ENCODE measurements at places on chromosomes 12 and 14.

GRCh38 chr12:19647806-19648556 is 208.7 kb downstream of the AEBP2 start:
- DNase-seq, result no peak

- DNase-seq, result no peak
Measured at GRCh38 chr14:94689218-94689984, 77.2 kb downstream of the SERPINA3 start.

DNA sequence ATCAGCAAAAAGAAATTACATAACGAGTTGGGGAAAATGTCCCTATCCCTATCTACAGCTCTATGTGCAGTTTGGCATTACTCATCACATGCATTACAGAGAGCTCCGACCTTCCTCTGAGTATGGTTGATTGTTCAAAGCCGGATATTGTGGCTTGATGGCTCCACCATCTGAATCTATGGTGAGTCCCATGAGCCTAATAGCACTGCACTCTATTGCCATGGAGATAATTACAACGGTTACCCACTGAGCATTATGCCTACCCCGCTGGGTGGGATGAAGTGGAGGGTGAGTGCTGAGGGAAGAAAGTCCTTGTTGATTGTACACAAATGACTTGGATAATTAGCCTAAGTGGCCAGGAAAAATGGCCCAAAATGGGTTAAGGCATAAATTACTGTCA is 800.5 kb downstream of the NRXN3 start:
- DNase-seq, result no peak

DNA sequence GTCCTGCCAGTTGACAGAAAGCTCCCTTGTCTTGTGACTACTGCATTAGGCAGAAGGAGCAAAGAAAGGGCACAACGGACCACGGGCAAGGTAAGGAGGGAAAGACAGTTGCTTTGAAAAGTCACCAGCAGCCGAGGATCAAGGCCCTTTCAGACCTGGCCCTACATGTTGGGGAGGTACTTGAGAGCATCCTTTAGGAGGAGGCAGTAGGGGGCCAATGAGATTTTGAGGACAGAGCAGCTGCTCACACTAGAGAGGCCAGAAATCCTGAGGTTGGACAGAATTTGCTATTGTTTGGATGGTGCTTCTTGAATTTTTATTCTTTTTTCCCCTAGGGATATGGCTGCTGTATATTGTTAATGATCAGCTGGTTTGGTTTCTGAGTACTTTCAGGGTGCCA is 135.5 kb upstream of the PZP start:
- DNase-seq, result no peak

GRCh38 chr14:96735526-96735925 is 61.7 kb upstream of the VRK1 start:
- no peak for DNase-seq

DNA sequence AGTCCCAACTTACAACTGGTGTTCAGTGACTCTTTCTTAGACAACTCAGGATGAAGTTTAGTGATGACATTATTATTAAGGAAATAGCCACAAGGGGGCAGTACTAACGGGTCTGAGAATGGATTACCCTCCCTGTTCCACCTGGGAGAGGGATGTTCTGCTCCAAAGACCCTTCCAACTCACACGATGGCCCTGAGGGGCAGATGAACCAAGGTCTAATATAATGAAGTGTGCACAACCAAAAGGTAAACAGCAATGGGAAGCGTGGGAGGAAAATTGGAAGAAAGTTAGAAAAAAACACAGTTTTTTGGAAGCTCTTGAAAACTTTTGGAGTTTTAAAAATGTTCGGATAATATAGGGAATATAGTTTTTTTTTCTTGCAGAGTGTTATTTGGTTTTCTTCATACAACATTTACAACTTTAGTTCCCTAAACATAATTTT is 24.0 kb downstream of the FGF6 start:
- DNase-seq, result no peak

DNA sequence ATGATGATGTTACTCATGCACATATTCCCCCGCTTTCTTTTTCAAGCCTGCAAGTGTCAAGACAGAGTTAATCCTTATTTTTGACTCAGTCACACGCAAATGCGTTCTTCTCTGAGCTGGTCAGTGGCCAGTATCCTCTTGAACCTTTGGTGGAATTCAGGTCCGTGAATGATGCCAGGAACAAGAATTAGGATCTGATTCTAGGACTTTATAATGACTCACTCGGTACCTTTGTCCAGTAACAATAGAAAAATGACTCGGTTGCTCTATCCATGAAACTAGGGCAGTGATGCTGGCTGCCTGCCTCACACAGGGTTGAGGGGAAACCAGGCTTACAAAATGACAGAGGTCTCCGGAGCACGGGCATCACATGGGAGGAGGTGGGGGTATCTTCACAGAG is 185.8 kb upstream of the NUDT4 start:
- no peak for DNase-seq

DNA sequence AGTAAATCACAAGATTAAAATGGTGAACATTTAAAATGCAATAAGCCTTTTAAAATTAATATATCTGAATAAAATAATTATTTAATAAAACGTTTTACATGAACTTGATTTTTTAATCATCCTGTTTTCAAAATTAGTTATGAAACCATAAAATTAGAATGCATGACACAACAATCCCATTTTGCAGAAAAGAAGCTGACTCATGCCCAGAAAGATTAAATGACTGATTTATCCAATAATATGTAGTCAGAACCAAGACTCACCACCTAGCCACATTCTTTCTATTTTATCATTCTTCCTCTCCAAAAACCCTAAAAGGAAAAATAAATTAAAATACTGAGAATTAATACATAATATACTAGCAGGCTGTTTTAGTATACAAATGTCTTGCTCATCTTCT is 83.0 kb upstream of the LGR5 start:
- no peak for DNase-seq

GRCh38 chr12:52395761-52396434 is 10.2 kb downstream of the KRT82 start:
- DNase-seq, result no peak

DNA sequence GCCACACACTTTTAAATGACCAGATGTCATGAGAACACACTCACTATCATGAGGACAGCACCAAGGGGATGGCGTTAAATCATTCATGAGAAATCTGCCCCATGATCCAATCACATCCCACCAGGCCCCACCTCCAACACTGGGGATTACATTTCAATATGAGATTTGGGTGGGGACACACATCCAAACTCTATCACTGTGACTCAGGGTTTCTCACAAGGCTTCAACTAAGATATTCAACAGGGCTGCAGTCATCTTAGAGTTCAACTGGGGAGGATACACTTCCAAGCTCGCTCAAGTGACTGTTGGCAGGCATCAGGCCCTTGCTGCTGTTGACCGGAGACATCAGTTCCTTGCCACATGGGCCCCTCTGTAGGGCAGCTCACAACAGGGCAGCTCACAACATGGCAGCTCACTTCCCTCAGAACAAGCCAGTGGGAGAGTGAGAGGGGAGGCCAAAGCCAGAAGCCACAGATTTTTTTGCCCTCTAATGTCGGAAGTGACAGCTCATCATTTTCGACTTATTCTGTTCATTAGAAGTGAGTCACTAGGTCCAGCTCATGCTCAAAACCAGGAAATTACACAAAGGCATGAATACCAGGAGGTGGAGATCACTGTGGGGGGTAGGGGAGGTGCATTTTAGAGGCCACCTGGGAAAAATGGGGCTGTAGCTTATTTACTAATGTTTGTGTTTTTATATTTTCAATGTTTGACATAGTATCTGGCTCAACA is 50.8 kb upstream of the PTHLH start:
- no peak for DNase-seq

- DNase-seq, result no peak
Measured at GRCh38 chr12:132477703-132478432, 12.1 kb upstream of the FBRSL1 start.

- DNase-seq, result no peak
Measured at GRCh38 chr14:55297611-55298499, 26.6 kb downstream of the FBXO34 start.

DNA sequence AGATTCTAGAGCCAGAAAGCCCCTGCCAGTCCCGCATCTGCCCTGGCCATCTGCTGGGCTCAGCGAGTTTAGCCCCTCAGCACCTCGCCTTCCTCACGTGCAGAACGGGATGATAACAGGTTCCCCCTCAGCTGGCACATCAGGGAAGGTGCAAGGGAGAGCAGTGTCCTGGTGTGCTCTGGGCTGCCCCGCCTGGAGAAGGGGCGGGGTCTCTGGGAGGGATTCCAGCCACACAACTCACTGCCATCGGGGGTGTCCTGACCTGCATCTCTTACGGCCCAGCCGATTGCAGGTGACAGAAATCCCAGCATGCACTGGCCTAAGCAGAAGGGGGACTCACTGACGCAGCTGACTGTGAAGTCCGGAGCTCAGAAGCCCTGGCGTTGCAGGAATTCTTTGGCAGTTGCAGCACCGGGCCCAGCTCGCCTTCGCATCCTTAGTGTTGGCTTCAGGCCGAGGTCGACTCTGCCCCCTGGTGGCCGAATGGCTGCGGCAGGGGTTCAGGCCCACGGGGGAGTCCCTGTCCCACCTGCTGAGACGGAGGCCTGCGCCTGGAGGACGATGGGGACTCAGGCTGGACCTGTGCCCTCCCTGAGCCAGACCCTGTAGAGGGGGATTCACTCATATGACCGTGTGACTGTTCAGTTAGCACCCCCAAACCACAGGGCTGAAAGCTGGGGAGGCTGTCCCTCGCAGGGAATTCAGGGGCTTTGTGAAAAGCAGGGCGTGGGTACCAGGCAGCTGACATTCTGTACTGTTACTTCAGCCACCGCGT is 178.6 kb downstream of the ADGRD1 start:
- peak; percentile 72 for DNase-seq

GRCh38 chr12:107545737-107546353 is 139.8 kb upstream of the PWP1 start:
- no peak for DNase-seq

DNA sequence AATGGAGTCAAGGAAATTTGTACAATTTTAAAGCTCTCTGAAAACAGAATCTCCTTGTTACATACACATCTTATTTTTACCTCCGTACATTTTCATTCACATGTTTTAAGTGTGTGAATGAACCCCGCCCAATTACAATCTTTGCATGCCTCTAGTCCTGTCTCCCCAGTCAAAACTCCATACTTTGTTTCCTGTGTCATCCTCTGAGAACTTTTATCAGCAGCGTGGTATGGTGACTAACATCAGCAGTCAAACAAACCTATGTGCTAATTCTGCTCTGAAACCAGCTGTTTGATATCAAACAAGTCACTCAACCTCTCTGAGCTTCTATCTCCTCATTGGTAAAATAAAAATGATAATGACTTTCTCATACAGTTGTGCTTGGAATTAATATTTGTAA is 15.8 kb upstream of the ERGIC2 start:
- no peak for DNase-seq

GRCh38 chr12:94941440-94941862 is 62.0 kb downstream of the NDUFA12 start:
- DNase-seq, result no peak

DNA sequence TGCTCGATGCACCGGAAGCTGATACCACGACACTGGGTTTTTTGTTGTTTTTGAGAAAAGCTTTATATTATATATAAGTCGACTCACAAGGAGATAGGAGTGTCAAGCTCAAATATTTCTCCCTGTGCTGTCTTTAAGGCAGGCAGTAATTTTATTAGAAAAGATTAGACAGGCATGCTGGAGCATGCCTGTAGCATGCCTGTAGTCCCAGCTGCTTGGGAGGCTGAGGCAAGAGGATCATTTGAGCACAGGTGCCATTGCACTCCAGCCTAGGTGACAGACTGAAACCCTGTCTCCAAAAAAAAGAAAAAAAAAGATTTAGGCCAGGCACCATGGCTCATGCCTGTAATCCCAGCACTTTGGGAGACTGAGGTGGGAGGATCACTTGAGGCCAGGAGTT is 51.8 kb downstream of the GNS start:
- no peak for DNase-seq

DNA sequence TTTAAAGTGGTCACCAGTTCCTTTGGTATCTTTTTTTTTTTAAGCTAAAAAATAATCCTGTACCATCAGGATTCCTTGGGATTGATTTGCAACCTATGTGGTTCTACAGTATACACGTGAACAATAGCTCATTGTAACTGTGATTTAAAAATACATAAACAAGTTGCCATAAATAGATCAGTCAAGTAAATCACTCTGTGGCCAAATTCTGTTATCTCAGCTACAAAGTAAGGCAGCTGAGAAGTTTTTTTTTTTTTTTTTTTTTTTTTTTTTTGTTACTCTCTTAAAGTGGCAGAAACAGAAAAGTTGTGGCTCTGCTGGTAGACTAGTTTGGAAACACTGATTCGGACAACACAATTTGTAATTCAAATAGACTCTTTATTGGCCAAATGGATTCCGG is 104.5 kb downstream of the PRICKLE1 start:
- DNase-seq, result no peak

DNA sequence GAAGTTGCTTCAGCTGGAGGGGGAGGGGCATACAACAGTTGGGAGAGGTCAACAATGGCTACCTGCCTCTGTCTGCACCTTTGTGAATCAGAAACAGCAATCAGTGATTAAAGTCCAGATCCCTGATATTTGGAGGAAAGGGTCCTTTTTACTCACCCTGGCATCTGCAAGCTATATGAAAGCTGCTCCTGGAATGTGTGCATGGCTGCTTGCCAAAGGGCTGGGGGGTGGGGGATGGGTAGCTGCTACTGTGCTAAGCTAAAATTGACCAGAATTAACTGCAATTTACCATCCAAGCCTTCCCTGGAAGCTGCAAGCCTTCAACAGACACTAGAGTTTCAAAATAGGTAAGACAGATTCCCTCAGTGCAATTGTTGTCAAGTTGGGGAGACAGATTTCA is 13.5 kb upstream of the GTF2A1 start:
- DNase-seq, result no peak

GRCh38 chr12:58443981-58444371 is 476.3 kb downstream of the LRIG3 start:
- no peak for DNase-seq

GRCh38 chr12:80749456-80749855 is 32.7 kb downstream of the MYF5 start:
- DNase-seq, result no peak

GRCh38 chr12:65302891-65303290 is 24.4 kb downstream of the MSRB3 start:
- DNase-seq, result no peak

Data from activated naive CD8-positive, alpha-beta T cell treated with anti-CD3 and anti-CD28 coated beads, Interleukin-2, amount 50 U/mL, for 16 hours (primary cell).